LoVo (cell line): ENCODE measurements at places on chromosomes 11 and 22.

DNA sequence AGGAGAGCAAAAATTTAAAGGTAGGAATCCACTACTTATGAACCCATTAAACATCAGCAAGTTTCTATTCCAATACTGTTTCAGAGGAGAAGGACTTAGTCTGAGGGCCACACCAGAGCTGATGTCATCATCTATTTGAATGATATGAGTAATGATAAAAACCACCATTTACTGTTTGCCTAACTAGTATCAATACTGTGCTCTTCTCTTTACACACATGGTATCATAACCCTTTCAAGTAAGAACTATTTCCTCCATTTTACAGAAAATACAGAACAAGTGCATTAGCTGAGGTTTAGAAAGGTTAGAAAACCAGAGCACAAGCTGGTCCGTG lies 651.3 kb upstream of the KIRREL3 start:
- no peak for DNase-seq

GRCh38 chr11:85076535-85077330 lies 550.4 kb downstream of the DLG2 start:
- DNase-seq: no peak

- DNase-seq: no peak
These were observed 147.2 kb downstream of the CTTN start for GRCh38 chr11:70545610-70545912.

DNA sequence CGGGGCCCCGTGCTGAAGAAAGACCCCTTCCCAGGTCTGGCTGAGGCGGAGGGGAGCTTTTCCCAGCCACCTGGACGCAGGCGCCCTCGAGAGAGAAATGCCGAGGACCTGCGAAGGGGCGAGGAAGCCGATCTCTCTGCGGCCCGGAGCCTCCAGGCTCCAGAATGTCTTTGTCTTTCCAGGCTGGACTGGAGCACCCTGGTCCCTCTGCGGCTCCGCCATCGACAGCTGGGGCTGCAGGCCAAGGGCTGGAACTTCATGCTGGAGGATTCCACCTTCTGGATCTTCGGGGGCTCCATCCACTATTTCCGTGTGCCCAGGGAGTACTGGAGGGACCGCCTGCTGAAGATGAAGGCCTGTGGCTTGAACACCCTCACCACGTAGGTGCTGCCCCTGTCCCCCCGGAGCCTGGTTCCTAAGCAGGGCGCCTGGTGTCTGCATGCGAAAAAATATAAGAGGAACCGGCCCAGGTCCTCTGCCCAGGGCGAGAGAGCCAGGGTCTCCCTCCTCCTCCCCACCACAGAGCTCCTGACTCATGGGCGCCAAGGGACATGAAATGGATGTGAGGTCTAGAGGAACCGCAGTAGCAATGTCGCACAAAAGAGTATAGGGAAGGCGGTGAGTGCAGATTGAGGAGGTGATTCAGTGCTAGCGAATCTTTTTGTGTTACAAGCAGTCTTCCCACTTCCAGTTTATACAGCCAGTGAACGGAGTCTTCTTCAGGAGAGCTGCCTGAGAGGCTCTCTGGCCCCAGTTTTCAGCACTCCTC lies 11.0 kb downstream of the GLB1L2 start:
- no peak for DNase-seq

DNA sequence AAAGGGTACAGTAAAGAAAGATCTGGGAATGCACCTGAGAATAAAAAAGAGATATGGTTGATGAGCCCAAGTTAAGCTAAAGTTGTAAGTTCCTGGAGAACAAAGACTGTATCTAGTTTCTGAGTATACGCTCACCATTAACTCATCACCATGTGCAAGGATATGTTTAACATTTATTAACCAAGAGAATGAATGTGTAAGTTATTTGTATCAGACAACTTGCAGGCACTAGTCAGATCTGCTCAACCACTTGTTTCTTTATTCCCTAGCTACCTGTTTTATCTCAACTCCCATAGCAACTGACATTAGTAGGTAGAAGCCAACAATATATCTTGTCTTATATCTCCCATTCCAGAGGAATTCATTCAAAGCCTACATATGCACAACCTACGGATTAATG lies 74.9 kb upstream of the KCNA4 start:
- DNase-seq: no peak

- DNase-seq: no peak
These were observed 41.7 kb upstream of the NUP160 start for GRCh38 chr11:47889714-47890441.

DNA sequence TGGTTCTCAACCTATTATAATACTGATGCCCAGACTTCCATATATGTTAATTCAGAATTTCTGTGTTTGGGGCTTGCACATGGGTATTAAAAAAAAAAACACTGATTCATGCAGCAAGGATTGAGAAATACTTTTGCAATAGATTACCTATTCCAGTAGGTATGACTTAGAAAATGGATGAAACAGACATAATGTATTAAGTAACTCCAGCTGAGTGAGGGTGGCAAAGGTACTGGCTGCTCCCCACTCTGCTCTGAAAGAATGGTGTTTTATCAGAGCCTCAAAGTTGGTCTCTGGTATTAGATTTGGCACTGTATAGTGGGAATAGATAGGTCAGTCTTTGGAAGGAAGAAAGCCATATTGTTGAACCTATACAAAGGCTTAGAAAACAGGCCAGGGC lies 234.3 kb upstream of the FOLH1 start:
- DNase-seq: no peak

DNA sequence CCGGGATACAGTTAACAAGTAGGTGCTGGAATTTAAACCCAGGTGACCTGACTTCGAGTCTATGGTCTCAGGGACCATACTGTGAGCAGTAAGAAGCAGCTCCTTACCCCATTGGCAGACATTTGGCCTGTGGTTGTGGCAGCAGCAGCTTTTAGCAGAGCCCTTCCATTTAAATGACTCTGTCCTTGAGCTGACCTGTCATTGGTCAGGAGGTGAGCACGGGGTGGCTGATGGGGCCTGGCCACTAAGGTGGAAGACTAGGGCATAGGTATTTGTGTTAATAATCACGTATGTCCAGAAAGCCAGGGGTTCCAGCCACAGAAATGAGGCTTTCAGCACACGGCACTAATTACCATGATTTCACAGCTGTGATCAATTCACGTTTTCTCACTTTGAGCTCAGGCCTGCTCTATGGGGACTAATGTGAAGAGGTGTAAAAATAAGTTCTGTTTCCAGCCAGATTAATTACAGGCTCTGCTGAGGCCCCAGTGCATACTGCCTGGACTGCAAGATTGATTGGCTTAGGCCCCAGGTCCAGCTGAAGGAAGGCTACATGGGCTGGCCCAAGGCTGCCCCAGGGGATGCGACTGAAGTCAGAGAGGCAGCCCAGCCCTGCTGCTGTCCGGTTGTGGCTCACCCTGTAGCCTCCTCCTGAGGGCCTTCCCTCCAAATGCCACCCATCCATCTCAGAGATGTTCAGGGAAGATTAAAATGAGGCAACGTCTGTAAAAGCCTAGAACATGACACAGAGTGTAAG lies 76.0 kb downstream of the FDX1 start:
- DNase-seq: no peak

GRCh38 chr11:60953781-60954180 lies 1.8 kb upstream of the SLC15A3 start:
- no peak for DNase-seq

DNA sequence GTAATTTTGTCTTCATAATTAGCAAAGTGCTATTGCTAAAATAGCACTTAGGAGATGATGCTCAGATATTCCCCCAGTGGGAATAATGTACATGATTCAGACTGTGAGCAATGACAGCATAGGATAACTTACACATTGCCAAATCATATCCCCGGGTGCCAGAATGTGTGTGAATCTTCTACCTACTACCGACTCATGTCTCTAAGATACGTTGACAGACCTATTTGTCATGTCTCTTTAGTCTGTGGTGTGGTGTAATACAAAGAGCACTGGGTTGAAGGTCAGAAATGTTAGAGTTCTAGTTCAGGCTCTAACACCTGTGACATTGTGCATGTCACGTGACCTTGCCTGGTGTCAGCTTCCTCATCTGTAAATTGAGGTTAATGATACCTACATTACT lies 31.0 kb upstream of the PICALM start:
- DNase-seq: no peak

- no peak for DNase-seq
These were observed 43.8 kb downstream of the NAT10 start for GRCh38 chr11:34149274-34149673.

GRCh38 chr22:49959782-49960158 lies 802 bp upstream of the PIM3 start:
- DNase-seq: peak; percentile 64

- no peak for DNase-seq
These were observed 35.8 kb downstream of the DGCR2 start for GRCh38 chr22:19086417-19086816.

DNA sequence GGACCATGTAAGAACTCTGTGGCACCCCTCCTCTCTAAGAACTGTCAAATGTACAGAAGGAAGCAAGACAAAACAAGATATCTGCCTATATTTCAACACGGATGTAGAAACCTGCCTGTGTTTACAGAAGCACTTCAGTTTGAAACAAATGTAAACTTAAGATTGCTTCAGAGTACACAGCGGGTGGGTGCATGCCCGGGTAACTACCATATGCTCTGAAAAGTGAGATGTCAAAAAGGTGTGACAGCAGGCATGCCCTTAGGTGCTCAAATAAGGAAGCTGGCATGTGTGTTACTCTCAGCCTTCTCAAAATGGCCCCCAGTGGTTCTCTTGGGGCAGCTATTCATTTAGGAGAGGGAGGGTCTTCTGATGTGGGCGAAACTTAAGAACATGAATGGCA lies 5.2 kb downstream of the ACP2 start:
- no peak for DNase-seq

DNA sequence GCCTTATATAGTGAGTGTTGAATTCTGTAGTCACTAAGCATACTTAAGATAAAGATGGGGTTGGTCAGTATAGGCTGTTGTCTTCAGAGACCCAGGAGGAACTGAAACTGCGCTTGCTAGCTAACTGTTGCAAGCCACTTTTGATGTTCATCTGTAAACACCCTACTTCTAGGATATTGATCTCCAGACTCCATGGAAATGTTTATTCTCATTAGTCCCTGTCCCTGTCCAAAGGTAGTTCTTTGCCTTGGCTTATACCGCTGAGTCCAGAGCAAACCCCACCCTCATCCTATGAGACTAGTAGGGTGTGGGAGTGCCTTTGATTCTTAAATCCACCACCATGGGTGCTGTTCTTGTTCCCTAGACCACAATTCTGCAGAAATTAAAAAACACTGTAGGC lies 36.4 kb downstream of the DEPDC5 start:
- no peak for DNase-seq

DNA sequence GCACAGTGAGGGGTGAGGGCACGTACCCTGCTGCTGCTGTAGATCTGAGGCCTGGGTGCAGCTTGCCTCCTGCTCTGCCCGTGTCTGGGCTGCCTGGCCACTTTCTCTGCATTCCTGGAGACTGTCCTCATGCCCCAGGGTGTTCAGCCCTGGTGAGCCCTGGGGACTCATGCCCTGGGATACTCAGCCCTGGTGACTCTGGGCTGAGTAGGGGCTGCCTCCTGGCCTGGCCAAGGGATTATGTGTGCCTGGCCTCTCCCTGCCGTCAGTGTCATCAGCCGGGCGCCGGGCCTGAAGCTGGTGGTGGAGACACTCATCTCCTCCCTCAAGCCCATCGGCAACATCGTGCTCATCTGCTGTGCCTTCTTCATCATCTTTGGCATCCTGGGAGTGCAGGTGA lies 94.7 kb downstream of the CACNA1I start:
- no peak for DNase-seq

- no peak for DNase-seq
These were observed 582.2 kb downstream of the DLG2 start for GRCh38 chr11:85044911-85045310.

GRCh38 chr11:21771097-21771496 lies 421.8 kb upstream of the ANO5 start:
- DNase-seq: no peak

DNA sequence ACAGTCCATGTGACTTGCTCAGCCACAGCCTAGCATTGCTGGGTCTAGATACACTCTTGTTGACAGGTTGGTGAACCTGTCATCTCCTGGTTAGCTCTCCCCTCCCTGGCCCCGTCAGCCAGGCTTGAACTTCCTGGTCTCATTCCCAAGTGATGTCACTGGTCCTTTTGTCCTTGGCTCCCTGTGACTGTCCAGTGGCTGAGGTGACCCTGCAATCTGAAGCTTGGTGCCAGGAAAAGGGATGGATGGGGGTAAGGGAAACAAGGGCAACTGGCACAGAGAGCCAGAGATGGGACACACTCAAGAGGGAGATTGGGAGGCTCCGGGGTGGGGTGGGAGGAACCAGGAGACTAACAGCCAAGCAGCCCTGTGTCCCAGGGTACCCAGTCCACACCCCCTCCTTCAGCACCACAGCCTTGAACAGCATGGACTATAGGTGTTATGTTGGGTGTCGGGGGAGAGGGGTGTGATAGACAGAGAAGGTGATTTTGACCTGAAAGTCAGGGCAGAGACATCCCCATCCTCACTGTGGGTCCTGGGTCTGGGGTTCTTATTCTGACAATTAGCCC lies 63.8 kb upstream of the THY1 start:
- no peak for DNase-seq

DNA sequence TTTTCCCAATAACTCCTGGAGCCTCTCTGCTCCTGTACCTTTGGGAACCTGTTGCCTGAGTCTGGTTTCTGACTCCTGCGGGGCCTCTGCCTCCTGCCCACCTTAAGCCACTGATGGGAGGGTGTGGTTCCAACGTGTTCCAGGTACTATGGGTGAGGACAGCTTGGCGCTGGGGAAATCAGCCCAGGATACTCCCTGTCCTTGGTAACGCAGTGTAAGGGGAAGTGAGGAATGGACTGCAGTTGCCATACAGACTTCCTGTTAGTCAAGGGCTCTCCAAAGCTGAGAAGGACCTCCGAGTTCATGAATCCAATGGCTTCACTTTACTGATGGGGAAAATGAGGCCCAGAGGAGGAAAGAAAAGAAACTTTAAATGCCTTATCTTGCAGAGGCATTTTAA lies 1.2 kb upstream of the MARK2 start:
- no peak for DNase-seq

DNA sequence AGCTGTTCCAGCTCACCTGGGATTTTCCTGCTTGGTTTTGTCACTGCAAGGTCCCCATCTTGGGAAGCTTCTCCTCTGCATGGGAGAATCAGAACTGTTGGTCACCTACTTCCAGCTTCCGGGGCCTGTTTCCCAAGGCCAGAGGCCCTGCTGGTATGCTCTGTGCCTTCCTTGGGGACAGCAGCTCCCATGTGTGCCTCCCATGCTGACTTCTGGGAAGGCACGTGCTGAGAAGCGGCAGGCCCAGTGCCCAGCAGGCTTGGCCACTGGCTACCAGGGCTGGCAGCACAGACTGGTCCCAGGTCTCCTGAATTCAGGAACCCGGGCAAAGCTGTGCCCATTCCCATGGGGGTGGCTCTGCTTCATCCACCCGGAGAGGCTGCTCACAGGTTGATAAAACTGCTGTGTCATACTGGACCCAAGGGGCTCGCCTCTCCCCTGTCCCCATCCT lies 33.8 kb downstream of the MYEOV start:
- no peak for DNase-seq

DNA sequence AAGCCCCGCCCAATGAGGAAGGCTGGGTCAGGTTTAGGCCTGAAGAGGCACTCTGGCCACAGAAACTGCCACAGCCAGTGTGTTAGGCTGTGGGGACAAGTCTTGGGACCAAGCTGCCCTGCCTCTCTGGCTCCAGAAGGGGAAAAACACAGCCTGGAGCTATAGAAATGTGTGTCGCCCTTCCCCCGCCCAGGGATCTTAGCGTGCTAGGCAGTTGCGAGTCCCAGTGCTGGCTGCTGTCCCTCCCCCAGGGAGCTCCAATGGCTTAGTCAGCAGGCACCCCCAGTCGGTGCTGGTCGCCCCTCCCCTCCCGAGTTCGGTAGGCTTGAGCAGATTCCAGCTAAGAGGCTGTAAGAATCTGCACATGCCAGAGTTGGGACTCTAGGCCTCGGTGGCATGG lies 99.5 kb upstream of the API5 start:
- DNase-seq: no peak
